Smooth muscle cell of the coronary artery (primary cell): ENCODE measurements at places on chromosomes 7 and 10. TPM values are rescaled to one million over a fixed set of nuclear protein-coding genes. Genes with fewer than 3 reads are reported as not detected.

Gene TEX36
- not detected in 2 replicates for total RNA-seq

Gene GIMAP6
- 0.35 TPM in 1 of 2 replicates, not detected in the other for total RNA-seq

Gene GNAT3
- total RNA-seq, result not detected in 2 replicates

Gene DNA2
- 4.0 and 4.4 TPM in 2 replicates for total RNA-seq

Gene NPY4R
- total RNA-seq, result 0.12 and 0.15 TPM in 2 replicates

Gene CACNB2
- 0.08 and 2.7 TPM in 2 replicates for total RNA-seq

Gene POT1
- total RNA-seq, result 31.0 and 36.5 TPM in 2 replicates

Gene ASZ1
- not detected in 2 replicates for total RNA-seq

Gene C10orf95
- total RNA-seq, result not detected in 2 replicates

Gene TUBB8
- total RNA-seq, result not detected in 2 replicates

Gene NUDT13
- total RNA-seq, result 0.59 and 0.75 TPM in 2 replicates

Gene PMS2
- total RNA-seq, result 15.0 and 16.4 TPM in 2 replicates

Gene TUBAL3
- not detected in 2 replicates for total RNA-seq

Gene SPOCK2
- under 0.01 and 0.12 TPM in 2 replicates for total RNA-seq

Gene UFSP1
- 1.2 and 5.7 TPM in 2 replicates for total RNA-seq

Gene BTRC
- total RNA-seq, result 10.1 and 13.2 TPM in 2 replicates

Gene CALCR
- total RNA-seq, result not detected in 2 replicates

Gene ADAM12
- total RNA-seq, result 20.8 and 56.4 TPM in 2 replicates

Gene BICC1
- total RNA-seq, result 91.9 and 102 TPM in 2 replicates

Gene GLCCI1
- total RNA-seq, result 2.1 and 14.0 TPM in 2 replicates

Gene SPDYE2B
- 0.12 TPM in 1 of 2 replicates, not detected in the other for total RNA-seq

Gene ZP3
- 1.4 and 2.2 TPM in 2 replicates for total RNA-seq

Gene LRRD1
- total RNA-seq, result under 0.01 TPM in 1 of 2 replicates, not detected in the other

Gene FAM25G
- total RNA-seq, result not detected in 2 replicates

Gene USP6NL
- 6.1 and 8.7 TPM in 2 replicates for total RNA-seq

Gene RBP4
- 0.15 and 0.23 TPM in 2 replicates for total RNA-seq

Gene PTPN20
- total RNA-seq, result 0.47 and 2.8 TPM in 2 replicates

Gene MYPN
- total RNA-seq, result not detected in 2 replicates

Gene NXPH1
- not detected in 2 replicates for total RNA-seq

Gene HMX3
- not detected in 2 replicates for total RNA-seq

Gene OPN1SW
- not detected in 2 replicates for total RNA-seq

Gene FAM180A
- total RNA-seq, result 7.2 and 16.3 TPM in 2 replicates

Gene HYAL4
- total RNA-seq, result not detected in 2 replicates

Gene ZCCHC24
- 16.7 and 17.6 TPM in 2 replicates for total RNA-seq

Gene MSMB
- not detected in 2 replicates for total RNA-seq

Gene FOXP2
- total RNA-seq, result 0.08 and 5.6 TPM in 2 replicates

Gene ZNF365
- 0.70 and 13.0 TPM in 2 replicates for total RNA-seq

Gene SLC26A5
- not detected in 2 replicates for total RNA-seq

Gene UCMA
- not detected in 2 replicates for total RNA-seq

Gene SEMA3D
- total RNA-seq, result 3.4 and 17.9 TPM in 2 replicates
